T-helper 22 cell (primary cell): ENCODE measurements at places on chromosomes 5 and 9.

GRCh38 chr9:24841993-24842392 lies 296.3 kb upstream of the IZUMO3 start:
- no peak for DNase-seq

- DNase-seq: no peak
Measured at GRCh38 chr5:68644971-68645370, 429.4 kb downstream of the PIK3R1 start.

DNA sequence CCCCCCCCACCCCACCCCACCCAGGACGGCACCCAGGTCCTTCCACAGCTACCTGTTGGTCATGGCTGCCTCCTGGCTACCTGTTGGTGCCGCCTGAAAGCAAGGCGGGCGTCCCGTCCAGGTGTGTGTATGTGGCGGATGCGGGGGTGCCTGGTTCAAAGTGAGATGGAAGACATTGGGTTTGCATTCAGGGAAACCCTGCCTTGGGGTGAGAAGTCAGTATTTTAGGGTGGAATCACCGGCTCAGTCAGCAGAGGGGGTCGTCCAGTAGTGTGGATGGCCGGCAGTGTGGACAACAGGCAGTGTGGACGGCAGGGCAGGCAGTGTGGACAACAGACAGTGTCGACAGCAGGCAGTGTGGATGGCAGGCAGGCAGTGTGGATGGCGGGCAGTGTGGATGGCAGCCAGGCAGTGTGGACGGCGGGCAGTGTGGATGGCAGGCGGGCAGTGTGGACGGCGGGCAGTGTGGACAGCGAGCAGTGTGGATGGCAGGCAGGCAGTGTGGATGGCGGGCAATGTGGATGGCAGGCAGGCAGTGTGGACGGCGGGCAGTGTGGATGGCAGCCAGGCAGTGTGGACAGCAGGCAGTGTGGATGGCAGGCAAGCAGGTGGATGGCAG lies 28.0 kb downstream of the NKD2 start:
- no peak for DNase-seq

GRCh38 chr5:101728933-101729332 lies 567.2 kb downstream of the SLCO4C1 start:
- no peak for DNase-seq

GRCh38 chr9:13053504-13053903 lies 226.0 kb downstream of the MPDZ start:
- DNase-seq: no peak

DNA sequence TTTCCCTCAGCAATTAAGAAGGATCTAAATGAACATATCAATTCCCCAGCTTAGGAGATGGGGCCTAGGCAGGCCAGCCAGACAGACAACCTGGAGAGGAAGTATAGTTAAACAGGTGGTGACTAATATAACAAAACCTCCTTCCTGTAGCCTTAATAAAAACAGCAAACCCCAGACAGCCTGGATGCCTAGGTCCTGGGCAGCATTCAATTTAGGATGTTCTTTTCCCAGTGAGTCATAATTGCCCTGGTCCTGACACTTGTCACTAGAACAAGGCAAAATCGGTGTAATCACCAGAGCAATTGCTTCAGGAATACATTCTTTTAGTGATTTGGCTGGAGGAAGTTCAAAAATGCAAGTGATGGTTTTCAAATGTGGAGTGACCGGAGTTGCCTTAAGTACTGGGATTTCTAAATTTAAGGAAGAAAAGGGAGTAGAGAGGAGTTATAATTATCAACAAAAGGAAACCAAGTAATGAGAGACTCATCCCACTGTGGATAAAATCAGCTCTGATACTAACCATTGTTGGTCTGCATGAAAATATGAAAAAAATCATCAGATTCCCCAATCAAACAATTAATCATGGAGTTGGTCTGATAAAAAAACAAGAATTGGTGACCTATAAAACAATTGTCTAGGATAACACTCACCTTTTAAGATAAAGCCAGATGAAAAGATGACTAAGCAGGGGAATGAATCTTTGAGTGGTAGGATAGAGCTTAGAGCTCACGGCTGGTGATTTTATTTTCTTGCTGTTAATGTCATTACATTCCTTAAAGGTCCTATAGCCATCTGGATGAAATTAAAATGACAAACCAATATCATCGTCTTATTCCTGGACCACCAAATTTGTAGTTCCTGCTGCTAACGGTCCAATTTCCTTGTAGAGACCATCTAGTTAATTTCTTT lies 39.0 kb upstream of the TARS1 start:
- no peak for DNase-seq

DNA sequence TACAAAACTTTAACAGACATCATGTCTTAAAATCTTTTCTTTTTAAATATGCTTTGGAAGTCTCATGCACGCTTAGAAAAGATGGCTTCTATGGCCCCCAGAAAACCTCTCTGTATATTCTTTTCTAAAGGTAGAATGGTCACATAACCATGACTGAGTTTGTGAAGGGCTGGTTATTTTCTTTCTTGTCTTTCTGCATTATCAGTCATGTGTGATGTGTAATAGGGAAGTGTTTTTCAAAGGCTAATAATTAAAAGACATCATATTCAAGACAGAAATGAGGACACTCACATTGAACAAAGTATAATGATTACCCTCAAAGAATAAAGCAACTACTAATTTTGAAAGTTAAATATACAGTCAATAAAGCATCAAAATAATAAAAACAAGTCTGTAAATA lies 253.4 kb downstream of the TRPM3 start:
- no peak for DNase-seq

GRCh38 chr9:117250610-117251215 lies 164.1 kb downstream of the ASTN2 start:
- DNase-seq: no peak

DNA sequence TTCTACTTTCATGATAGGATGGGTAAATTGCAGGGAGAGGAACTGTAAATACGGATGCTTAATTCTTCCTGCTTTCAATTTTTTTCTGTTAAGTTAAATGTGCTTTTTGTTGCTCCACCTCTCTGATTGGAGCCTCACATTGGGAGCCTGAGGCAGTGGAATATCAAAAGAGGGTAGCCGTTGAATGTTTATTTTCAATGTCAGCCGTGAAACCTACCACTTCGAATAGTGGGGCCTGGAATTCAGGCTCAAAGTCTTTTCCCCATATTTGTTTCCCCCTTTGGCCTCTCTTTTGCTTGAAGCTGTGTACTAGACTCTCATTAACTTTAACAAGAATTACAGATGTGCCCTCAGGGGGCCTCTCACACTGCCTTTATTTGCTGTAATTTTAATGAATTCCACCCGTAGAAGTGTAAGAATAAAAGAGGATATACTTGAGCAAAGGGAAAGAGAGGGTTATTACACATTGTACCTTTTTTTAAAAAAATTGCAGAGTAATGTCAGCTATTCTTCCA lies 29.0 kb downstream of the PSAT1 start:
- no peak for DNase-seq
